ENCODE measurements at places on chromosomes 5 and 9. TPM values are rescaled to one million over a fixed set of nuclear protein-coding genes. Genes with fewer than 3 reads are reported as not detected.

The MAN1B1 gene
- 57.7 TPM for total RNA-seq

The ADAMTSL1 gene
- 1.9 TPM for total RNA-seq

The SPATA31A5 gene
- not detected for total RNA-seq

GRCh38 chr9:116243708-116244107, 90.1 kb downstream of the PAPPA start:
- no peak for DNase-seq

DNA sequence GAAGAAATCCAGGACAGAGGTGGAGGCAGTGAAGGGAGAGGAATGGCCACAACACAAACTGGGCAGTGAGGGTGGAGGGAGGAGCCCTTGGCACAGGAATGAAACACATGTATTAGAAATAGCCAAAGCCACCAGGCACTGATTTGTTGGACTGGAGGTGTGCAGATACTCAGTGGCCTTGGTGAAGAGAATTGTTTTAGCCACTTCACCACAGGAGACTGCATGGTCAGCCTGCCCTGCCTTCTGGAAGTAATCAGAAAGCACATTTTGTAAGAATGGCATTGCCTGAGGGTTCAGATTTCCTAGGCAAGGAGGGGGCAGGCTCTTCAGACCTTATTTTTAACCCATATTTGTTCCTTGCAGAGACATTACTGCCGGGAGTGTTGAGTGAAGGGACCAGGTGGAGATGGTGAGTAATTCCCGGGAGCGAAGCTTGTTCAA, 2.2 kb downstream of the SGCD start:
- DNase-seq = no peak

DNA sequence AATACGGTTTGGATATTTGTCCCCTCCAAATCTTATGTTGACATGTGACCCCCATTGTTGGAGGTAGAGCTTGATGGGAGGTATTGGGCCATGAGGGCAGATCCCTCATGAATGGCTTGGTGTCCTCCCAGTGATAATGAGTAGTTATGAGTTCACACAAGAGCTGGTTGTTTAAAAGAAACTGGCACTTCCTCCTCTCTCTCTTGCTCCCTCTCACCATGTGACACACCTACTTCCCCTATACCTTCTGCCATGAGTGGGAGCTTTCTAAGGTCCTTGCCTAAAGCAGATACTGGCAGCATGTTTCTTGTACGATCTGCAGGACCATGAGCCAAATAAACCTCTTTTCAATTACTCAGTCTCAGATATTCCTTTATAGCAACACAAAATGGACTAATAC, 132.0 kb downstream of the PIK3R1 start:
- DNase-seq = no peak

- DNase-seq = no peak
These were observed 43.3 kb downstream of the IZUMO3 start for GRCh38 chr9:24502206-24502937.

DNA sequence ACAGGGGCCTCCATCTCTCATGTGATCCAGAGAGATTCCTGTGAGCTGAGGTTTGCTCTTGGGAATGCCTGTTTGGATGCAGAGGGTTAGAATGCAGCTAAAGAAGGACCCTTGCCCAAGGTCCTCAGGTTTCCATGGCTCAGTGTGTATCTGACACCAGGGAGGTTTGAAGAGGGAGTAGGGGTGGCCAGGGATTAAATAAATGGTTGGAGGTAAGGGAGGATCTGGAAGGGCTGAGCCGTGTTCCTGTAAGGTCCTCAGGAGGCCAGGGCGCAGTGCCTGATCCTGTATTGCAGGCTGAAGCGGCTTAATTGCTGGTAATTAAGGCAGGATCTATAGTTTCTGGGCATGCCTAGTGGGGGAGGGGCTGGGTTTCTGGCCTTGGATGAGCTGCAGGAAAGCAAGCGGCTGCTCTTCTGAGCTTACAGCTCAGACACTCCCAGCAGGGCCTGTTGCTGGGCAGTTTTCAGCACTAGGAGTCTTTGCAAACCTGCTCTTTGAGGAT, 41.5 kb upstream of the MAP1B start:
- DNase-seq = no peak

- DNase-seq = no peak
These were observed 158.8 kb downstream of the C9orf152 start for GRCh38 chr9:110048976-110049698.

- DNase-seq = no peak
These were observed 239.7 kb downstream of the PIK3R1 start for GRCh38 chr5:68455216-68455615.

DNA sequence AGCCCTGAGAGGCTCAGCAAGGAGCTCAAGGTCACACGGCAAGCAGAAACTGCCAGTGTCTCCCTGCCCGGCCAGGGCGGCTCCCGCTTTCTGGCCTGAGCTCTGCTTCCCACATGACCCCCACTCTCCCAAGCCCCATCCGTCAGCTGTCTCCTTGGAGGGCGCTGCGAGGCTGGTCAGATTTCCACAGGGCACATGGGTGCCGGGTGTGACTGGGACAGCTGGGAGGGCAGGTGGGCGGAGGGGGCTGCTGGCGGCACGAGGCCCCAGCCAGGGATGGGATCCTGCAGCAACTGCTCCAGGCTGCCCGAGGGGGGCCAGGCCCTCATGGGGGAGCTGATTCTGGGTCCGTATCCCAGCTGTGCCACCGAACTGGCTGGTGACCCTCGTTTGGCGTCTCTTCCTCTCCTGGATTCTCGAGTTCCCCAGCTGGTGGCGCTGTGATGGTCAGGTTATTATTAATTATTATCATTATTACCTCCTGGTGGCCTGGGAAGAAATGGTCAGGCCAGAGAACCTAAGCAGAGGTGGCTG, 12.9 kb upstream of the WDR38 start:
- no peak for DNase-seq

- DNase-seq = no peak
These were observed 363.9 kb upstream of the SEMA6A start for GRCh38 chr5:116938488-116938887.

- DNase-seq = no peak
These were observed 56.2 kb upstream of the TNFSF15 start for GRCh38 chr9:114861922-114862605.

Data from lower leg skin (tissue), 4 donors.